Naive thymus-derived CD4-positive, alpha-beta T cell (primary cell): ENCODE measurements at places on chromosomes 16 and 17. TPM values are rescaled to one million over a fixed set of nuclear protein-coding genes. Genes with fewer than 3 reads are reported as not detected.

- no peaks in the 10 kb centered on the region for H3K36me3 ChIP-seq
- no peak overlapping the region for H3K27ac ChIP-seq
- H3K4me1 ChIP-seq: no peaks in the 10 kb centered on the region
- H3K27me3 ChIP-seq: no peaks in the 10 kb centered on the region
- DNase-seq: no peak
Observed at GRCh38 chr17:42547001-42547461, 5.7 kb upstream of the HSD17B1 start.

DNA sequence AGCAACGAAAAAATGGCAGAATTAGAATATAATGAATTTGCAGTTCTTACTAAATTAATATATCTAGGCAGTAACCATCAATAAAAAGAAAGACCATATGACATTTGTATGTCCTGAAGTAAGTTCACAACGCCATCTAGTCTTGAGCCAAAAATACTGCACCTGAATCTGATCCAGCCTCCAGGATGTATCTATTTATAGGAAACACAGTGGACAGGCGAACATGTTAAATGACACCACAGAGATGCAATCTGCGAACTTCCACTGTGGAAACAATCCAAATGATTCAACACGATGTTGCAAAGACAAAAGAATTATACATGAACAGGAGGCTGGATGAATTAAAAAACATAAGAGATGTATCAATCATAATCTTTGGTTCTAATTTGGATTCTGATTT is 197.6 kb downstream of the CDH13 start:
- H3K27me3 ChIP-seq: no peaks in the 10 kb centered on the region
- DNase-seq: no peak
- H3K4me3 ChIP-seq: no peak overlapping the region

GRCh38 chr17:61053469-61053868 is 346.2 kb upstream of the TBX2 start:
- no peak overlapping the region for H3K27ac ChIP-seq
- DNase-seq: no peak
- H3K36me3 ChIP-seq: no peaks in the 10 kb centered on the region
- H3K27me3 ChIP-seq: no peaks in the 10 kb centered on the region
- H3K4me1 ChIP-seq: no peaks in the 10 kb centered on the region

- H3K36me3 ChIP-seq: no peaks in the 10 kb centered on the region
- no peaks in the 10 kb centered on the region for H3K27me3 ChIP-seq
- DNase-seq: no peak
- H3K27ac ChIP-seq: no peak overlapping the region
Observed at GRCh38 chr16:626787-627453, 3.9 kb upstream of the WFIKKN1 start.

GRCh38 chr16:55873122-55873521 is 2.1 kb downstream of the CES5A start:
- no peak overlapping the region for H3K4me3 ChIP-seq
- no peak overlapping the region for H3K27ac ChIP-seq
- no peak for DNase-seq
- no peaks in the 10 kb centered on the region for H3K4me1 ChIP-seq
- no peaks in the 10 kb centered on the region for H3K36me3 ChIP-seq

DNA sequence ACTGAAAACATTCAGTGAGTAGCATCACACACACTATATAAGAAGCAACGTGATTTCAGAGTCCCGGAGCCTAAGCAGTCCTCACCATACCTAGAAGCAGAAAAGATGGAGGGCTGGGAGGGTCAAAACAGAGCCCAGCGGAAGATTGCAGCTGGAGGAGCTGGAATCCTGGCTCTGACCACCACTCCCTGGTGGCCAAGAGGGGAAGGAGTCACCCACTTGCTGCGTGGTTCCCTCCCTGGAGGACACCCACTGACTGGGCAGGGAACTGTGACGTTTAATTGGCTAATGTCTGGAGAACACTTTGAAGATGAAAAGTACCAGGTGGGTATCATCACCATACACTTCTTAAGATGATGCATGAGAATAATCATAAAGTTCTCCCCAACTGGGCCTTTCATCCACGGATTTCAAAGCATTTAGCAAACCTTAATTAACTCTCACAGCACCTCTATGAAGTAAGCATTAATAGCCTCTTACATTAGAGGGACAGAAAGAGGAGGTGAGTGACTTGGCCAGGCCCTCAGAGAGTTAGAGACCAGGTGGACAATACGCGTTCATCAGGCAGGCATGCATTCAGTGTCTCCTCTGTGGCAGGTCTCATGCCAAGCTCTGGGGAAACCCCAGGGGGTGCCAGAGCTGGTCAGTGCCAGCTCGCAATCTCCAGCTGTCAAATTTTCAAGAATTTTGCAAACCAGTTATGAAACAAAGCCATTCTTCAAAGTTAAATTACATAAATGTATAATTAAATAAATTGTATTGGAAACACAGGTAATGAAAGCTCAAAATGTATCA is 137.9 kb downstream of the AXIN2 start:
- H3K4me1 ChIP-seq: no peaks in the 10 kb centered on the region
- no peak overlapping the region for H3K27ac ChIP-seq
- no peak for DNase-seq
- no peaks in the 10 kb centered on the region for H3K36me3 ChIP-seq
- H3K4me3 ChIP-seq: no peak overlapping the region
- no peaks in the 10 kb centered on the region for H3K27me3 ChIP-seq

TBC1D3I gene
- 1.1 TPM for total RNA-seq

KRTAP1-5 gene
- total RNA-seq: not detected

MT4 gene
- not detected for total RNA-seq

ARHGAP44 gene
- 0.05 TPM in 1 of 2 replicates, not detected in the other for total RNA-seq
